Activated naive CD4-positive, alpha-beta T cell (primary cell): ENCODE measurements at places on chromosomes 2 and 18.
A peak's percentile ranks its signal among the peaks of the same experiment; 100 is the strongest.

- no peak for DNase-seq
Observed at GRCh38 chr2:189104934-189105333, 74.6 kb downstream of the COL5A2 start.

- DNase-seq = no peak
Observed at GRCh38 chr2:99488539-99489062, 1.2 kb downstream of the REV1 start.

DNA sequence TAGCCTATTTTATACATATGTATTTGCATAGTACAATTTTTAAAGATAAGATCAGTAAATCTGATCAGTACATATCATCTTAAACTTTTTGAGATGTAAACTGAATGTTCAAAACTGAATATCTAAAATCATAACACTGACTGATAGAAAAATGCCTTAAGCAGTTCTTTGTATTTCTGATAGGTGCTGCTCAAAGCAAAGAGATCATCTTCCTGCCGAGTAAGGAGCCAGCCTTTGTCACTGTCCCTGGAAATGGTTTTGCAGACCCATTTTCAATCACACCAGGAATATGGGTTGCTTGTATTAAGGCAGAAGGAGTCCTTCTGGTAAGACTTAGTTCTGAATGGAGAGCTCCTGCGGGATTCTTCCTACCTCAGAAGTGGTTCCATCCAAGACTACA, 135.0 kb downstream of the LAMA3 start:
- DNase-seq = no peak

- DNase-seq = peak; percentile 32
Observed at GRCh38 chr2:172427990-172428831, 825 bp downstream of the ITGA6 start.

DNA sequence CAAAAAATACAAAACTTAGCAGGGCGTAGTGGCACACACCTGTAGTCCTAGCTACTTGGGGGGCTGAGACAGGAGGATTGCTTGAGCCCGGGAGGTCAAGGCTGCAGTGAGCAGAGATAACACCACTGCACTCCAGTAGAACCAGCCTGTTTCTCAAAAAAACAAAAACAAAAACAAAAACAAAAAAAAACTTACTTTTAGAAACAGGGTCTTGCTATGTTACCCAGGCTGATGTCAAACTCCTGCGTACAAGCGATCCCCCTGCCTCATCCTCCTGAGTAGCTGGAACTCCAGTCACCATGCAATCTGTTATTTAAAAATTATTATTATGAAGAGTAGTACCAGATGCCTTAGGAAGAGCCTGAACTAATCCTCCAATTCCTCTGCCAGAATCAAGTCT, 35.0 kb upstream of the GLI2 start:
- no peak for DNase-seq

- no peak for DNase-seq
Observed at GRCh38 chr2:240462073-240462706, 26.7 kb downstream of the GPC1 start.

GRCh38 chr18:12686100-12686499, 16.4 kb downstream of the CEP76 start:
- DNase-seq = no peak

GRCh38 chr2:40554665-40555294, 102.9 kb upstream of the SLC8A1 start:
- peak; percentile 2 for DNase-seq

- no peak for DNase-seq
Observed at GRCh38 chr18:37568671-37569070, 3.1 kb upstream of the CELF4 start.

GRCh38 chr2:175234153-175234552, 52.6 kb upstream of the ATP5MC3 start:
- no peak for DNase-seq

DNA sequence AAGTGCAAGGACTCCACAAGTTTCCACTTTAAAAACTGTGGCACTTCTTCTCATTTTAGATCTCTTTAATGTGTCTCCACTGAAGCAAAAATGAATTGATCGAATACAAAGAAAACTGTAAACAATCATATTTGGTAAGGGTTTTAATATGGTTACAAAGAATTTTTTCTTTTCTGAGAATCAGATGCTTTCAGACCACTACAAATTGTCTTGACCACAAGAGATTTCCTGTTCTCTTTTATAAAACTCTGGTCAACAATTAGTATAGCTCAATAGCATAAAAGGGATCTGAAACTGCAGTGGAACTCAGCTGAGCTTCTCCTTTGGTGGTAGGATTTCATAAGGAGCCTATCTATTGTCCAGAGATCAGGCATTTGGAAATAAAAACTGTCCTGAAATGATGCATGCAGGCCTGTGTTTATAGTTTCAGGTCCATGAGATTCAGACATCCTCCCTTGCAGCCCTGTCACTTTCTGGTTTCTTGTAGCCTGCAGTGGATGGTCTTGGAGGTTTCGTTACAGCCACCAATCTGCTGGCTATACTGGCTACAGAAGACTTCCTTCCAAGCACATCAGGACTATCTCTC, 120.0 kb downstream of the DOCK10 start:
- no peak for DNase-seq

DNA sequence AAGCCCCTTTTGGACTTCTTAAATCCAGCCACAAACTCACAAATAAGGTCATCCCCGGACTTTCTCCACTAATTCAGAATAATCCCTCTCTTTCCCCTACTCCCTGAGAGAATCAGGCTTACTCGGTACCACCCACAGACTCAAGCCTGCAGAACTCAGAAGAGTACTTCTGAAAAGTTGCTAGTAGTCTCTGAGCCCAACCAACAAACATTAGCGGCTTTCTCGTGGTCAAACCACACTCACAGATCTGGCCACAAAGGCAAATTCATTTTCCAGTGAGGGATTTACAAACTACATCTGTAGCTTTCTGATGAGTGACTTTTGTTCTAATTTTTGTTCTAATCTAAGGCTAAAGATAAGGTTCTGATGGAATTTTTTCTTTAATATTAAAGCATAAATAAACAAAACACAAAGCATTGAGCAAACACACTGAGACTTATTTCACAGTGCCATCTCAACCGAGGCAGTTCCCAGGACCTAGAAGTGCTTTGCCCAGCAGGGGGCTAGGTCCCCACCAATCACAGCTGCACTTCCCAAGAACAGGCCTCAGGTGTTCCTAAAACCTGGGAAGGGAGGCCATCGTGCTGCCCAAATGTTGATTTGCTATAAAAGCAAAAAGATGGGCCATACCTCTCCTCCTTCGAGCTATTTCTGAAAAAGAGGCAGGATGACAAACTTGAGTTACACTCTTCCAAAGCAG, 110.7 kb downstream of the COLEC12 start:
- DNase-seq = no peak

DNA sequence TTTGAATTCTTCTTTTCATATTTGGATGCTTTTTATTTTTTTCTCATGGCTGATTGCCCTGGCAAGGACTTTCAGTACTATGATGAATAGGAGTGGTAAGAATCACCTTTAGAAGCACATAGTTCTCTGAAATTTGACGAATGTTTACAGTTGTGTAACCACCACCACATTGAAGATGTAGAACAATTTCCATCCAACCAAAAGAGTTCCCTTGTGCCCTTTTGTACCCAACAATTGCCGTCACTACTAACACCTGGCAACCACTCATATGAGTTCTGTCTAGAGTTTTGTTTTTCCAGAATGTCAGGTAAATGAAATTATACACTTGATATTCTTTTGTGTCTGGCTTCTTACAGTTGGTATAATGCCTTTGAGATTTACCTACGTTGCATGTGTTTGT, 28.7 kb upstream of the SLC16A14 start:
- DNase-seq = no peak

- no peak for DNase-seq
Observed at GRCh38 chr2:105779394-105779793, 34.7 kb downstream of the NCK2 start.

DNA sequence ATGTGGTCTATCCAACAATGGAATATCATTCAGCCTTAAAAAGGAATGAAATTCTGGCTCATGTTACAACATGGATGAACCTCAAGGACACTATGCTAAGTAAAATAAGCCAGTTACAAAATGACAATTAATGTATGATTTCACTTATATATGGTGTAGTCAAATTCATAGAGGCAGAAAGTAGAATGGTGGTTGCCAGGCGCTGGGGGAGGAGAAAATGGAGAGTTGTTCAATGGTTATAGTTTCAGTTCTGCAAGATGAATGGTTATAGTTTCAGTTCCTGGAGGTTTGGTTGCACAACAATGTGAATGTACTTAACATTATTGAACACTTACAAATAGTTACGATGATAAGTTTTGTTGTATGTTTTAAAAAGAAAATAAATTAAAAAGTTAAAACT, 79.2 kb upstream of the IL1R2 start:
- no peak for DNase-seq

GRCh38 chr2:234931371-234931770, 20.4 kb upstream of the SH3BP4 start:
- no peak for DNase-seq

GRCh38 chr2:74152954-74153353, 5.2 kb upstream of the BOLA3 start:
- no peak for DNase-seq

GRCh38 chr2:167005096-167005495, 116.8 kb downstream of the XIRP2 start:
- no peak for DNase-seq

- DNase-seq = no peak
Observed at GRCh38 chr2:111954602-111955332, 56.4 kb downstream of the MERTK start.

- DNase-seq = no peak
Observed at GRCh38 chr18:34818064-34818463, 108.0 kb downstream of the DTNA start.

DNA sequence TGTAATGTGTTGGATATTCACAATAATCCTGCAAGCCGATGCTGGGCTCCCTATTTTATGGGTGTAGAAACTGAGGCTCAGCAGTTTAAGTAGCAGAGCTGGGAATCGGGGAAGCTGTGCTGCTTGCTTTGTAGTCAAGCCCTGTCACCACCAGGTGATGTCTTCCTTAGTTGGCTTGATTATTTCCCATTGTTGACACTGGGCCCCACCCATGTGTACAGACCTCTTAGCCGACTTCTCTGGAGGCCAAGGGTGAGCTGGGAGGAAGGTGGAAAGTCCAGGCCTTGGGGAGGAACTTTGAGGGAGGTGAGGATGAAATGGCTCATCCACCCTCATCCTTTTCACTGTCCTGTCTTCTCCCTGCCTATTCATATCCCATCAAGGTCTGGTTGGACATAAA, 60.0 kb downstream of the CAPN13 start:
- DNase-seq = no peak

- no peak for DNase-seq
Observed at GRCh38 chr2:234437642-234438304, 59.1 kb downstream of the ARL4C start.

DNA sequence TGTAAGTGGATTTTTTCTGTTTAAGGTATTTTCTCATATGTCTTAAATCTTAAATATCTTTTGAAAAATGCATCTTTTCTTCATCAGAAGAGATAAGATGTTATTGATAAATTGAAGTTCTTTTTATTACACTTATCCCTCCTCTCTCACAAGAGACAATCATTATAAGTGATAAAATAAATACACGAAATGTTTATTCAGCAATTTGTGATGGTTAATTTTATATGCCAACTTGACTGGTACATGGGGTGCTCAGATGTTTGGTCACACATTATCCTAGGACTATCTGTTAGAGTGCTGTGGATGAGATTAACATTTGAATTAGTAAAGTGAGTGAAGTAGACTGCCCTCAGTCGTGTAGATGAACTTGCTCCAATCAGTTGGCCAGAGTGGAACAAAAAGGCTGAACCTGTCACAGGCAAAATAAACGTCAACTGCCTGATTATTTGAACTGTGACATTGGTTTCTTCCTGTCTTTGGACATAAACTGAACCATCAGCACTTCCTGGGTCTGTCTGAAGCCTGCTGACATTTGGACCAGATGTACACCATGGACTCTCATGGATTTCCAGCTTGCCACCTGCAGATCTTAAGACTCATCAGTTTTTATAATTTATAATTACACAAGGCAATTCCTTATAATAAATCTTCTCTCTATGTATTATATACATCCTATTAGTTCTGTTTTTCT, 1126.7 kb downstream of the LRP1B start:
- no peak for DNase-seq

DNA sequence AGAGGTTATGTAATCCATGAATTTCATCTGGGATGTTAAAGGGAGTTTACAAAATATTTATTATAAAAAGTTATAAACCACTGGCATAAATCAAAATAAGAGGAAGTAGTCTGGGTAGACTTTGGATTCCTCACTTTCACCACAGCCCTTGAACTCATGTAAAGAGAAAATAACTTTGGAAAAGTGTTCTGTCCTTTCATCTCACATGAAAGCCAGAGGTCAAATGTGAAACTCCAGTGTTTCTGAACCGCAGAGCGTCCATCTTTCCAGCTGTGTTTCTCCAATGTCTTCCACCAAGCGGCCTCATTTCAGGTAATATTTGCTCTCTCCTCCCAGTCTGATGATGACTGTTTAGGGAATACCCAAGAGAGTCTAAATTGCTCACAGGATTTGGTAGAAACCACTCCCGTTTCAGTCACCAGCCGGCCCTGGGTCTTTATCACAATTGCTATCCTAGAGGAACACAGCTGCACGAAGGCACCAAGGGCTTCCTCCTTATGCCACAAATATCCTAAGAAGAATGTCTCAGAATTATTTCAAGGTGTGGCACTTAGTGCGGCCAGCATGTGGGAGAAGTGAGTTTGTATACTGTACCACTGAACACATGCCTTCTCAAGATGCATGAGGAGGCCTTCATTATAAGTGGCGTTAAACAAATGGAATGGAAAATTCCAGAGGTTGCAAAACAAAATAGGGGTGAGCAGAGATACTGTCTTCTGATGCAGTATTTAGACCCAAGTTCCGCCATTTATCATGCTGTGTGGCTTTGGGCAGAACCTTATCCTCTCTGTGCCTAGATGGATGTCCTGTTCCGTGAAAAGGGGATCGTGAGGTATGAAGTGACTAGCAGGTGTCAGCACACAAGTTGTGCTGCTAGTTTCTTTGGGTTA, 63.8 kb downstream of the ACTR2 start:
- DNase-seq = no peak

DNA sequence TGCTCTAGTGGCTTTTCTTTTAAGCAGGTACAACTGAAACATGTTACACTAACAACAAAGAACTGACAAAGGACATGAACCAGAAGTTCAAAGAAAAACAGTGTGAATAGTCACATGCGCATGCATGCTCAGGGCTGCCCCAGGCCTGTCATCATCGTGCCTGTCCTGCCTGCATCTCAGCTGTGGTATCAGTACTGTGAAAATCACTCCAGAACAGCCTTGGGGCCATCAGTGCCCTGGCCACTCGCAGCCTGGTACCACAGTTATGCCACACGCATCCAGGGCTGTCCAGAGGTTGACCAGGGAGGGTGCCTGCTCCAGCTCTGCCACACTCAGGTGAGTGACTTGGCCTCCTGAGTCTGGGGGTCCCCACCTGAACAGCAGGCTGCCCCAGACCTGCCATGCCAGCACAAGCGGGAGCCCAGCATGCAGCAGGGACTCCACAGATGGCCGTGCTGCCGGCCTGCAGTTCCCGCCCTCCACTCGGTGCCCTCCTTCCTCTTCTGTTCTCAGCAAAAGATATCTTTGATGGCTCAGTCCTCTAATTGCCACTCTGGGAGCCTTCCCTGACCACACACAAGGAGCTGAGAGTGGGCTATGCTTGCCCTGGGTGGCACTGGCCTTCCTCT, 12.3 kb downstream of the LIMS2 start:
- no peak for DNase-seq

GRCh38 chr2:79191081-79191480, 31.5 kb upstream of the REG3A start:
- no peak for DNase-seq

GRCh38 chr2:42429352-42429751, 64.4 kb downstream of the KCNG3 start:
- DNase-seq = no peak

GRCh38 chr2:241974851-241975592, 105.5 kb downstream of the RTP5 start:
- no peak for DNase-seq
